Head of caudate nucleus (tissue), 42 donors: ENCODE measurements at places on chromosomes 13 and 19.

DNA sequence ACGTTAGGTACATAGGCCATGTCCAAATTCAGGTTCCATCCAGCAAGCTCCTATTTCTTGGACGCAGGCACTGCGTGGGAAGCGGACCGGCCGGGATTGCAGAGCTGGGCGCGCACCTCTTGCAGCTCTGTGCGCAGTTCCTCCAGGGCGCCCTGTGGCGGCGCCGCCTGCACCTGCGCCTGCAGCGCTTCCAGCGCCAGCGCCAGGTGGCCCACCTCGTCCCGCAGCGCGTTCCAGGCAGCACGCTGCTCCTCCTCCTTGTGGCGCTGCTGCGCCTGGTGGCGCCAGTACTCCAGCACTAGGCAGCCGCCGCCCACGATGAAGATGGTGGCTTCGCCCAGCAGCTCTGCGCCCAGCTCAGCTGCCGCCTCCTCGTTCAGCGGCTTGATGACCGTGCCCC is 31.1 kb downstream of the OPA3 start:
- peak; percentile 12 for DNase-seq

GRCh38 chr19:18989316-18989715 is 44.0 kb downstream of the SUGP2 start:
- DNase-seq = no peak

GRCh38 chr13:79861731-79862130 is 380.8 kb downstream of the NDFIP2 start:
- no peak for DNase-seq

- no peak for DNase-seq
These were observed 127.8 kb upstream of the UBL3 start for GRCh38 chr13:29978211-29978610.

- peak; percentile 52 for DNase-seq
These were observed 585 bp downstream of the MAP1S start for GRCh38 chr19:17719730-17720400.

- DNase-seq = no peak
These were observed 14.4 kb downstream of the CDC16 start for GRCh38 chr13:114249077-114249476.

- DNase-seq = no peak
These were observed 3.7 kb upstream of the CREB3L3 start for GRCh38 chr19:4149518-4150288.

DNA sequence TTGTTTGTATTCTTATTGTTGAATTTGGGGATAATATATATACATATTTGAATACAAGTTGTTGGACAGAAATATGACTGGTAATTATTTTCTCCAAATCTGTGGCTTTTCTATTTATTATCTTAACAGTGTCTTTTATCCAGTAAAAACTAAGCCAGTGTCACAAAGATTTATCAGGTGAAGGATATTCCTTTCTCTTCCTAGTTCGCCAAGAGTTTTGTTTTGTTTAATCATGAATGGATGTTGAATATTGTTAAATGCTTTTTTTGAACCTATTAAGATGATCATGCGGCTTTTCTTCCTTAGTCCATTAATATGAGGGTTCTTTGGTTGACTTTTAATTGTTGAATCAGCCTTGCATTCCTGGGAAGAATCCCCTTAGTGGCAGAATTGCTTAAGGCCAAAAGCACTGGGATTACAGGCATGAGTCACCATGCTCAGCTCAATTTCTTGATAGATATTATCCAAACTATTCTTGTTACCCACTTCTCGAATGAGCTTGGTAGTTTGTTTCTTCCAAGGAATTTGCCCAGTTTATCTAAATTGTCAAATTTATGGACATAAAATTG is 53.3 kb downstream of the TEX26 start:
- no peak for DNase-seq

DNA sequence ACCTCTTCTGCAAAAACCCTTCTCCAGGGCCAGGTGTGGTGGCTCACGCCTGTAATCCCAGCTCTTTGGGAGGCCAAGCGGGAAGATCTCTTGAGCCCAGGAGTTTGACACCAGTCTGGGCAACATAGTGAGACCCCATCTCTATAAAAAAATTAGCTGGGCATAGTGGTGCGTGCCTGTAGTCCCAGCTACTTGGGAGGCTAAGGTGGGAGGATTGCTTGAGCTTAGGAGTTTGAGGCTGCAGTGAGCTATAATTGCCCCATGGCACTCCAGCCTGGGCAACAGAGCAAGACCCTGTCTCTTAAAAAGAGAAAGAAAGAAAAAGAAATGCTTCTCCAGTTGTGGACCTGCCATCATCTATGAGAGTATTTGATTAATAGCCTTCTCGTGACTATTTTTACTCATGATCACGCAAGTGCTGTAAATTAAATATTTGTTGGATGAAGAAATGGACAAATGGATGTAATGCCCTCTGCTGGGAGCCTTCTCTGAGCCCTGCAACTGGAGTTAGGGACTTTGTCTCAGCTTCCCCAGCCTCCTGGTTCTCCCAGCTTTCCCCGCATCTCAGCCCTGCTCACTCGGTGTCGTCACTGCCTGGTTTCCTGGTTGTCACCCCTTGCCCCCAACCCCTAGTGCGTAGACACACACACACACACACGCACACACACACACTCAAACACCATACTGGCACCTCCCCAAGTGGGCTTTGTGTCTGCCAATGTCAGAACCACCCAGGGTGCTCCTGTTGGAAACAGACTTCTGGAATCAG is 12.2 kb downstream of the WIZ start:
- no peak for DNase-seq

DNA sequence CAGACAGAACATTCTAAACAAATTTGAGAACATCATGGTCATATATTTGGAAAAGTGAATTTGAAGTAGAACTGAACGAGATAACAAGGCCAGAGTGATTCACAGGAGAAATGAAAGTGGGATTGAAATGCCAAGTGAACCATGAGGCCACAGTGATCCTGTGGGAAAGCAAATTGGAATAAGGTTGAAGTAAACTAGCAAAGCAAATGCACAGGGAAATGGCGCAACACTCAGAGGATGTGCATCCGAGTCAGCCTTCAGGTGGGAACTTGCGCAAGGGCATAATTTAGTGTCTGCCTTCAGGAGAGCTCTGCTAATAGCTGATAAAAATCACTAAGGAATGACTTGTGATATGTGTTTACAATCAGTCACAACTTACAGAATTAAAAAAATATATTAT is 696.6 kb downstream of the LIG4 start:
- no peak for DNase-seq
